ENCODE measurements at places on chromosomes 2 and 18. TPM values are rescaled to one million over a fixed set of nuclear protein-coding genes. Genes with fewer than 3 reads are reported as not detected.

Gene CNGA3
- not detected for total RNA-seq

GRCh38 chr2:43540021-43540779 is 55.6 kb downstream of the THADA start:
- DNase-seq, result peak; percentile 99

- DNase-seq, result no peak
These were observed 242.1 kb upstream of the RND3 start for GRCh38 chr2:150729495-150729955.

DNA sequence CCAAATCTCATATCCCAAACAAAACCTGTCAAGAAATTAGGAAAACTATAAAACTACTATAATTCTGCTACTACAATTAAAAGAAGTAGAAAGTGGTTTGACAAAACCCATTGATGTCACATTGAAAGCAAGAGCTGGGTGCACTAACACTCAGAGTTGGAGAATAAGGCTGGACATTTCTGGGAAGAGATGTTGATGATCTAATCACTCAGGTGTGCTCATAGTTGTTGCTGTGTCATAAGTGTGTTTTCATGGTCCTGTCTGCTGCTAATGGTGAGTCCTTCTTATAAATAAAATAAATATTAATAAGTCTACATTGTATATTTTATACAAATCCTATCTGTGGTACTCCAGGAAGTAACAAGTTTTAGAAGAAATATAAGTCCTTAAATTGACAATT is 168.2 kb upstream of the LRP1B start:
- no peak for DNase-seq

- DNase-seq, result peak; percentile 87
These were observed 116.8 kb downstream of the SPTBN1 start for GRCh38 chr2:54572636-54573536.
